T-helper 22 cell (primary cell): ENCODE measurements at places on chromosomes 6 and 20.
A peak's percentile ranks its signal among the peaks of the same experiment; 100 is the strongest.

DNA sequence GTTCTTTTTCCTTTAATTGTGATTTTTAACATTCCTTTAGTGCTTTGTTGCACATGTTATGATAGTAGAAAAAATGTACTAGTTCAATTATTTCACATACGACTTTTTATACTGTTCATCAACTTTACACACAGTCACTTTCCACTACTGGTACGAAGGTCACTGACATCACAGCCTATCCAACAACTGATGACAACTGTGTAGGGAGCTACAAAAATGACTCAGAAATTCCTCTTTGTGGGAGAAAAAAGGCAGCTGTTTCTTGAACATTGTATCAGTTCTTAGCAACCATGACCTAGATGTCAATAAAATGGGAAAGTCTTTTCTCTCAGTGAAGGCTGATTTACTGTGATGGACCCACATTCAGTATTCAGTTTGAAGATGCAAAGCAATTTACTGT, 7.0 kb upstream of the ID4 start:
- DNase-seq: no peak

DNA sequence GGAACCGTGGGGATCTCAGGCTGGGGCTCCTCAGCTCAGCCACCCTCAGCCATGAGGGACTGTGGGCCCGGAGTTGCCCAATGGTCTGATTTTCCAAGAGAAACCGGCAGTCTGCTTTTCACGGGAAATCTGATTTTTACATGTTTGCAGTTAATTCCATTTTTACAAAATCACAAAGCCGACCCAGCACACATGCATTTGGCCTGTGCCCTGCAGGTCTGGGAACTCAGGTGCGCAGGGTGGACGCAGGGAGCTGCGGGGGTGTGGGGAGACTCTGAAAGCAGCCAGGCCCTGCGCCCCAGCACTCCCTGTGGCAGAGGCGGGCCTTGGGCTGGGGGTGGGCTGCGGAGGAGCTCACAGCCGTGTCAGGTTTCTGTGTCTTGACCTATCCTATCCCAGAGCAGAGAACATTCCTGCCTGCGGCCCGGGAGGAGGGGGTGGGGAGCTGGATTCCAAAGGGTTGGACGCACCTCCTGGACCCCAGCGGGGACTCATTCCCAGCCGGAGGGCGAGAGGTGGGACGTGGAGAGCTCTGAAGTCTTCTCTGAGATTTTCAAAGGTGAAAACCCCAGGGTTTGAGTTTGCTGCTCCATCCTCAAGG, 60.6 kb downstream of the ADNP start:
- no peak for DNase-seq

DNA sequence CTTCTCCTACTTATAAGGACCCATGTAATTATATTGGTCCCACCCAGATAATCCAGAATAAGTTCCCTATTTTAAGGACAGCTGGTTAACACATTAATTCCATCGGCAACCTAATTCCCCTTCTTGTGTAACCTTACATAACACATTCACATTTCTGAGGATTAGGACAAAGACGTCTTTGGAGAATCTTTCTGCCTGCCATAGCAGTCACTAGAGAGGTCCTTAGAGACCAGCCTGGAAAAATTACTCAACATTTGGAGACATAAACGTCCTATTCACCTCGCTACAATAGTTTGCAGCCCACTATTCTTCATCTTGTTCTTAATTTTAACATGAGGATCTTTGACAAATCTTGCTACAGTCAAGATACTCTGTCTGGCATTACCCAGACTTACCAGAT, 100.1 kb downstream of the MAFB start:
- DNase-seq: no peak

- DNase-seq: no peak
Observed at GRCh38 chr20:63955281-63955826, 862 bp downstream of the UCKL1 start.

GRCh38 chr20:24840121-24840713, 108.9 kb upstream of the CST7 start:
- DNase-seq: no peak

GRCh38 chr6:130967502-130968445, 95.3 kb downstream of the EPB41L2 start:
- DNase-seq: no peak

- DNase-seq: no peak
Observed at GRCh38 chr6:14333556-14334305, 216.2 kb downstream of the CD83 start.

GRCh38 chr6:10175362-10175761, 239.5 kb downstream of the TFAP2A start:
- no peak for DNase-seq

- DNase-seq: no peak
Observed at GRCh38 chr6:68364271-68364805, 270.7 kb upstream of the ADGRB3 start.

DNA sequence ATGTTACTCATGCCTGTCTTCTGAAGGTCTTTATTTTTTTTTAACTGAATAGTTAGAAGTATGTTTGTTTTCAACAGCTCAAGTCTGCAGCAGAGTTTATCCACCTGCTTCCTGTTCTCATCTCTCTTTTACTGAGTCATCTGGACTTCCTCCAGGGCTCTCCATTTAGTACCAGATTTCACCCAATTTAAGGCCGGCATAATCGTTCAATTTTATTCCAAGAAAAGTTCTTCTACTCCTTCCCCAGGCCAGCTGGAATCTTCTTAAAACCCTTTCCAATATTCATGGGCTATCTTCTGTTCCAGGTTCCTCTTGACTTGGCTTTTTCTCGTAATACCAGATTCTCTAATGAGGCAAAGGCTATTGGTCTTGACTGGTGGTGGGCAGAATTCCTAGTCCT, 79.0 kb upstream of the LAMA2 start:
- no peak for DNase-seq

- no peak for DNase-seq
Observed at GRCh38 chr6:31597006-31597405, 4.2 kb upstream of the NCR3 start.

- DNase-seq: no peak
Observed at GRCh38 chr6:152323376-152323775, 313.8 kb downstream of the SYNE1 start.

DNA sequence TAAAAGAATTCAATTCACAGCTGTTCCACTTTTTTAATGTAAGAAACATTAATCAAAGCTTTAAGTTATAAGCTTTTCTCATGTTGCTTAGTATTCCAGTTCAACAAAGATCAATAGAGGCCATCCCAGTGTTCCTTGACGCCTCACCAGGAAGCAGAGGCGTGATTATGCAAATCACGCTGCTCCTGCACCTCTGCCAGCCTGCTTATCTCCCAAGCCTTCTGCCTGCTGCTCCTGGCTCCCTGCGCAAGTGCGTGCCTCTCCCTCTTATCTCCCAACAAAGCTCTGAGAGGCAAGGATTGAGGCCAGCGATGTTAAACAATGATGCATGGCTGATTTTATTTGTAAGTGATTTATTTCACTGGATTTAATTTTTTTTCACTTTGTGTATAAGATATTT, 42.8 kb downstream of the INSM1 start:
- DNase-seq: no peak

GRCh38 chr20:8670893-8671215, 398.0 kb upstream of the PLCB4 start:
- DNase-seq: no peak

DNA sequence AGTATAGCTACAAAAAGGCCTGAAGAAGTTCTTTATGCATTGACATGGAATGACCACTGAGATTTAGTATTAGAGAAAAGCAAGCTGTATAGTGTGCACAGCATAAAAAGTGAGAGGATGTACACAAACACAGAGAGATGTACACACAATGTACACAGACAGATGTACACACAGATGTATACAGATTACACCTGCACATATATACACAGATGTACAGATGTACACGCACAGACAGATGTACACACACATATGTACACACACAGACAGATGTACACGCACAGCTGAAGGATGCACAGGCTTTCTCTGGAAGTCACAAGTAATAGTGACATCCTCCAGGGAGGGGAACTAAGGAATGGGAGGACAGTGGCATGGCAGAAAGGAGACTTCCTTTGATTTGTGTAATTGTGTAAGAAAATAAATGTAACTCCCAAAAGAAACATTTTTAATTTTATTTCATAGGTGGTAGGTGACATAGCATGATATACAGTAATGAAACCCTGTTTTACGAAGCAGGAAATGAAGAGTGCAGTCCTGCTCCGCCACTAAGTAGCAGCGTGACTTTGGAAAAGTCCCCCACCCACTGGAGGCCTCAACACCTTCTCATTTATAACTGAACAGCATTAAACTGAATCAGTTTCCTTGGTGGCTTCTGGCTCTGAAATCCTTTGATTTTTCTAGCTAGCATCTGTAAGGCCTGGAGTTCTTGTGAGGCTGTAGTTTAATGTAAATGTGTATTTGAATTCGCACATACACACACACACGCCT, 14.1 kb downstream of the NFATC2 start:
- DNase-seq: peak; percentile 35

GRCh38 chr6:31304683-31305082, 32.8 kb upstream of the HLA-C start:
- DNase-seq: no peak

DNA sequence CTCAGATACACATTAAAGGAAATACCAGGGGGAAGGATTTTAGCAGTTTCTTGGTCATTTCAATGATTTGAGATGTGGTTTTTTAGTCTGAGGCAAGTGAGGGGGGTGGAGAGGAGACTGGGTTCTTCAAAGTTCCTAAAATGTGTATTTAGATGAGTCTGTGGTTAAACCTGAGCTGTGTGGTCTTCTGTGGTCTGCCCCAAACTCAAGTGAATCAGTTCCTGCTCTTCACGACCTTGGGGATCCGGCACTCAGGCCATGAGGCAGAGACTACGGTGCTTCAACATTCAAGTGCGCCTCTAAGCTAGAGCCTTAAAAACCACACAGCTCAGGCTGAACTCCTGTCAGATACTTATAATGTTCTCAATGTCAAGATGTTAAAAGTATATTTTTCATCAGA, 406.7 kb downstream of the LMBRD1 start:
- no peak for DNase-seq

GRCh38 chr20:3660262-3661059, 2.7 kb downstream of the GFRA4 start:
- DNase-seq: no peak

- DNase-seq: no peak
Observed at GRCh38 chr6:160190973-160191372, 67.6 kb downstream of the SLC22A2 start.

DNA sequence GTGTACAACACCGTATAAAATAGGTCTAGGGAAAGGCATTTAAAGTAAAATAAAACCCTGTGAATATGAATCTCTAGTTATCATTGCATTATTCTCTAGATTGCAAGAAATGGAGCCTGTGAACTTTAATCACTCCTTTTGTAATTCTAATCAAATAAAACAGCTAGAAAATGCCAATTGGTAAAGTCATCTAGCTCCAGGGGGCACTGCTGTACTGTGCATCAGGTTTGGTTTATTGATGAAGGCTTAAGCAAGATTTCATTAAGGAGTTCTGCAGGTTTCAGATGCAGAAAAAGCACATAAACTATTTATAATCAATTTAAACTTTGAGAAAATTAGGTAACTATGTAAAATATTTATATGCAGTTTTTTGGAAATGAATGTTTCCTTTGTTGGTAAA, 645.0 kb downstream of the PHF3 start:
- no peak for DNase-seq

DNA sequence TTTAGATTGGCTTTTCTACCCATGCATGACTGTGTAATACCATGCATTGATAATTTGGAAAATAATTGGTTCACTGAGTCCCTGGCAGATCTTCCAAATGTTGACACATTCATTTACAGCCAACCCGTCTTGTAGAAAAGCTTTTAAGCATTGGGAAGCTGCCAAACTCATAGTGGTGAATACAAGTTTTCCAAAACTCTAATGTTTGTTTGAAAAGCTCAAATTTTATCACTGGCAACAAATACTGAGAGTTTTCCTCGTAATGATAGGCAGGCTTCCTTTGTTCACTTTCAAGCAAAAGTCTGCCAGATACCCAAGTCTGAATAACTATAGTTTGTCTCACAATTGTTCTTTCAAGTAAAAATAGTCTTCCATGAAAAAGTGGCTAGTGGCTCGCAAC, 143.0 kb downstream of the FIG4 start:
- DNase-seq: no peak

DNA sequence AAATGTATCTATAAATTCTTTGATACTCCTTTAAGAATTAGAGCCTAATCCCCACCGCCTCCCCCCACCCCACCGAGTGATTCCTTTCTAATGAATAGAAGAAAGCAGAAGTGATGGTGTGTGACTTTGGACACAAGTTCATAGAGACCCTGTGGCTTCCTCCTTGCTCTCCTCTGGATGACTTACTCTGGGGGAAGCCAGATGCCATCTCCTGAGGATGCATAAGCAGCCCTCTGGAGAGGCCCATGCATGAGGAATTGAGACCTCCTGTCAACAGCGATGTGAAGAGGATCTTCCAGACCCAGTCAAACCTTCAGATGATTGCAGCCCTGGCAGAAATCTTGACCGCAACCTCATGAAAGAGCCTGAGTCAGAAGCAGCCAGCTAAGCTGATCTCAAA, 21.1 kb downstream of the AHCY start:
- no peak for DNase-seq

DNA sequence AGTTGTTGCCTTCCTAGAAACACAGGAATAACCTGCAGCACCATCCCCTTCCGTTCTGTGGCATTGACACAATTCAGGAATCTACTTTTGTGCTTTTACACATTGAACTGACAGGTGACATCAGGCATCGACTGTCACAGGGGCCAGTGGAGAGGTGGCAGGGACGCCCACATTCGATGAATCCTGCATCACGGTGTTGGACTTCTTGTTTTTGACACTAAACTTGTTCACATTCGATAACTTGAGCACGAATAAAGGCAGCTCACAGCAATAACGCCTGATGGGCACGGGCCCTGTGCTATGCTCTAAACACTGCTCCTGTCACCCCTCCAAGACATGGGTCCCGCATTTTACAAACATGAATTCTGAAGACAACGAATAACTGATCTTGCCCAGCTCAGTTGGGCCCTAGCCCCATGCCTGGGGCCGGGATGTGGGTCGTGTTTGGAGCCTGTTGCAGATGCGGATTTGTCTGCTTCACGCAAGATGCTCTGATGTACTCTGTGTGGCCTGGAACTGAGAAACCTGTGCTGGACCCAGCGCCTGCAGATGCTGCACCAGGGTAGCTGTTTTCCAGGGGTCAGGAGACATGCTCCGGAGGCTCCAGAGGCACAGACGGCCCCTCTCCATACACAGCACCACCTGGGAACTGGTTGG, 75.7 kb downstream of the TTLL2 start:
- DNase-seq: no peak

GRCh38 chr20:25750765-25751696, 54.4 kb upstream of the ZNF337 start:
- DNase-seq: peak; percentile 13

- no peak for DNase-seq
Observed at GRCh38 chr6:85185977-85186376, 263.9 kb upstream of the NT5E start.

DNA sequence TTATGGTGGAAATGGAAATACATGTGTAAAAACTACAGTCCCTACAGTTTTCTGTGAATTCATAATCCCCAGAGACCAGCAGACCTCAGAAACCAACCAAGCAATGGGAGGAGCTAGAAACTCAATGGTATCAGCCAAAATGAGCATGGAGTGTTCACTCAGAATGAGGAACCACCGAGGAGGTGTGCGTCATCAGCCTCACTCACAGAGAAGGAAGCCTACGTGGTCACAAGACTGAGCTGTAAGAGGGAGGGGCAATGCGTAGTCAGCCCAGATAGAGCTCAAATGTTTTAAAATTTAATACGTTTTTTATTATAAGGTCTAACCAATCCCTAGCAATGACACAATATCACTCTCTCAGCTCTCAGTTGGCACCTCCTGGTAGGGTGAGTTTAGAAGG, 17.4 kb downstream of the MYLK4 start:
- no peak for DNase-seq
